ENCODE measurements at places on chromosomes 7 and 10. TPM values are rescaled to one million over a fixed set of nuclear protein-coding genes. Genes with fewer than 3 reads are reported as not detected.

DNA sequence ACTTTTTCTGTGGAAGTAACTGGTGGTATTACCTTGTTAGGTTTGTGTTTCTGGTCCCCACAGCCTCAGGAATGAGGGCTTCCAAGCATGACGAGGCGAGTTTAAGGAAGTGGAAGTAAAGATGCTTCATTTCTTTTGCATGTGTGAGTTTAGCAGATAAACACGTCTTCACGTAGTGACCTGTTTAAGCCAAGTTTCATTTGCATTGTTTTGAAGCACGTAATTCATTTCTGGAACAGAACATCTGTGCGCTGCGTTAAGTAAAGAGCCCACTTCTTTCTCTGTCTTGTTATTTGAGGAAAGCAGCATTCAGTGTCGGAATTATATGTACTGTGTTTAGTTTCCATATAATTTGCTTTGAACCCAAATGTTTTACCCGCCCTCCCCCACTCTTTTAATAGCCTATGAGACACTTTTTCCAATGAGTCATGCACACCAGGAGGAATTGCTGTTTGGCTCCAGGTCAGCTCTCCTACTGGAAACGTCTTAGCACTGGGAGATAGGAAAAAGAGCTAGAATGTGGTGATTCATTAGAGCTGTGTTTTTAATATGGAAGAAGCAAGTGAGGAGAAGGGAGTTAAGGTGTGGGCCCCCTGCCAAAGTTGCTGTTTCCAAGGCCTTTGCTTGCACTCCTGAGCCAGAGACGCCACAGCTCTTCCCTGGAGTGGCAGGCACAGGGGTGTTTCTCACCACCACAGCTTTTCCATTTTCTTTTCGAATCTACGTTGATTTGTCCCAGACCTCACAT lies 36.7 kb downstream of the BTBD16 start:
- peak; percentile 34 for DNase-seq
- peak overlapping the region; percentile 81 for H3K27ac ChIP-seq
- H3K4me1 ChIP-seq: peaks cover 29% of the 10 kb centered on the region
- peaks cover 7% of the 10 kb centered on the region for H3K36me3 ChIP-seq

CYP3A4 gene
- polyA plus RNA-seq: not detected

- H3K27me3 ChIP-seq: no peaks in the 10 kb centered on the region
- no peak overlapping the region for H3K4me3 ChIP-seq
- H3K4me1 ChIP-seq: peaks cover 24% of the 10 kb centered on the region
- no peak for DNase-seq
- no peaks in the 10 kb centered on the region for H3K36me3 ChIP-seq
These were observed 128.9 kb downstream of the NRCAM start for GRCh38 chr7:108327353-108327752.

GDF2 gene
- not detected for polyA plus RNA-seq

GRCh38 chr7:94769724-94770123 lies 113.8 kb upstream of the SGCE start:
- no peaks in the 10 kb centered on the region for H3K4me1 ChIP-seq
- H3K4me3 ChIP-seq: no peak overlapping the region
- peaks cover 5% of the 10 kb centered on the region for H3K27me3 ChIP-seq
- DNase-seq: no peak
- H3K36me3 ChIP-seq: no peaks in the 10 kb centered on the region

GRCh38 chr7:106731187-106731586 lies 70.2 kb upstream of the CCDC71L start:
- H3K4me1 ChIP-seq: peaks cover 34% of the 10 kb centered on the region
- H3K36me3 ChIP-seq: no peaks in the 10 kb centered on the region
- no peaks in the 10 kb centered on the region for H3K27me3 ChIP-seq
- H3K4me3 ChIP-seq: peak overlapping the region; percentile 66
- peak; percentile 62 for DNase-seq

DNA sequence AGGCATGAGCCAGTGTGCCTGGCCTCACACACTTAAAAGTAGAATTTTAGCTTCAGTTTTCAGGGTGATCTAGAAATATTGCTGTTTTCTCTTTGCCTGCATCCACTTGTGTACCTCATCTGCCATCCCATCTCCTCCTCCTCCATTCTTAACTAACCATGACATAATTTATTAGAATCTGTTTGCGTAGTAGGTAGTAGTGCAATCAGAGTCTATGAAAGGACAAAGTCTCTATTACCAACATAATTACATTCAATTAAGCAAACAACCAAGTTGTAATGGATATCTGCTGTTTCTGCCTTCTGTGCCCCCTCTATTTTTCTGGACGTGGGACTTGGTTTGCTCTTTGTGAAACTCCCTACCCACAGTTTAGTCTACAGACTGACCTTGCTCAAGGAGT lies 72.9 kb downstream of the CDK14 start:
- H3K27me3 ChIP-seq: no peaks in the 10 kb centered on the region
- peak overlapping the region; percentile 46 for H3K27ac ChIP-seq
- no peak for DNase-seq
- H3K4me3 ChIP-seq: no peak overlapping the region

DNA sequence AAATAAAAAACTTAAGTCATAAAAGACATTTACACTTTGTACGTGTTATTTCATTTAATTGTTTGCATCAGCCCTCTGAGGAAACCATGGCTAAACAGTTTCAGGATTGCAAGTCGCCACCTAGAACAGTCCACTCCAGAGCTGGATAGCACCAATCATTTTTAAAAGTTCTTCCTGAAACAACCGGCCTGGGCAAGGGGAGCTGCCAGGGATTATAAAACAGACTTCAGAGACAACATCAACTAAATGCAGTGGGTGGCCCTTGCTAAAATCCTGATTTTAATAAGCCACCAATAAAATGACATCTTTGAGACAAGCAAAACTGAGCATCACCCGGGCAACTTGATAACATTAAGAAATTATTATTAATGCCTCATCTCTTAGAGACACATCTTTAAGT lies 13.5 kb downstream of the DLG5 start:
- H3K4me1 ChIP-seq: peaks cover 4% of the 10 kb centered on the region
- no peaks in the 10 kb centered on the region for H3K36me3 ChIP-seq
- H3K27me3 ChIP-seq: peaks cover 26% of the 10 kb centered on the region
- no peak for DNase-seq
- H3K4me3 ChIP-seq: no peak overlapping the region
- H3K27ac ChIP-seq: no peak overlapping the region

- no peak overlapping the region for H3K27ac ChIP-seq
- no peaks in the 10 kb centered on the region for H3K36me3 ChIP-seq
These were observed 663.1 kb upstream of the GHITM start for GRCh38 chr10:83476211-83476610.

GPR37 gene
- not detected for polyA plus RNA-seq

DNA sequence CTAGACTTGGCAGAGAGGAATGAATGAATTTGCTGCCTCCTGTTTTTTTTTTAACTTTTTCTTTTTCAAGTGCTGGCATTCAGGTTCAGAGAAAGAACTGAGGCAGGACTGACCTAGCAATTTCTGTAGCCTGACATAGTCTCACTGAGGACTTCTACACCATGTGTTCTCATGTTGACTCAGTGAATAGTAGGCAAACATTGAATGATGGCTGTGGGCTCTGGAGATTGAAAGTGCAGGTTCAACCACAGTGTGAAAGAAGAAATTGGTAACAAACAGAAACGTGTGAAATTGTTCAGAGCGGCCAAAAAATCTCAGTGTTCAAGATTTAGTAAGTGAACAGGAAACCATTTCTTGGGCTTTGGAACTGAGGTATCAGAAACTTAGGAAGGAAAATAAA lies 322.4 kb upstream of the GHITM start:
- no peak overlapping the region for H3K27ac ChIP-seq
- no peaks in the 10 kb centered on the region for H3K4me1 ChIP-seq
- H3K4me3 ChIP-seq: no peak overlapping the region
- no peak for DNase-seq
- H3K27me3 ChIP-seq: no peaks in the 10 kb centered on the region
- no peaks in the 10 kb centered on the region for H3K36me3 ChIP-seq

DNA sequence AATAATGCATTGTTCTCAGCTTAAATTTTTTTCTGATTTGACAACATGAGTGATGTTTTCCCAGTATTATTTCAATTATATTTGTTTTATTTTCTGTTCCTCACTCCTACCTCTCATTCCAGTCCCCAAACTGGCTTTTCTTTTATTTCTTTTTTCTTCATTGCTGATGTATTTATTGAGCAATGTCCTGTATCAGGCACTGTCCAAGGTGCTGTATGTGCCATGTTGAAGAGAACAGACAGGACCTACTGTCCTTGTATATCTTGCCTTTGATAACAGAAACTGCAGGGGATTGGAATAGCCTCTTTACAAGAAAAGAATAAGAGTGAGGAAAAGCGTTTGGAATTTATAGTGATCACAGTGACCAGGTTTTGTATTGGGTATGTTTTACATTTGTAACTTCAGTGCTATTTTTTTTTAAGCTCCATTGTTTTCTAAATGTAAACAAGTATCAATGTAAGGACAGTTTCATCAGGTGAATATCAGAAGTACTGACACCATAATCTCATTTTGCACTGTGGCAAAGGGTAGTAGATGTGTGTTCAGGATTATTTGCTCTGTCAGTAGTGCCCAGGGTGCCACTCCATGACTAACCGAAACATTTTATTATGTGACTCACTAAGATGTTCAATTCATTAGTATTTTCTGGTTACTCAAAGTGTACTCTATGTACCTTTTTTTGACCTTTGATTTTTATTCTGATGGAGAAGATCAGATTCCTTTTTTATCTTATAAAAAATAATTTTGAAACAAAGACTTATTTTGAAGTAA lies 15.6 kb upstream of the CLDN12 start:
- no peaks in the 10 kb centered on the region for H3K27me3 ChIP-seq
- no peaks in the 10 kb centered on the region for H3K4me1 ChIP-seq
- DNase-seq: no peak
- H3K27ac ChIP-seq: no peak overlapping the region
- H3K4me3 ChIP-seq: no peak overlapping the region

DNA sequence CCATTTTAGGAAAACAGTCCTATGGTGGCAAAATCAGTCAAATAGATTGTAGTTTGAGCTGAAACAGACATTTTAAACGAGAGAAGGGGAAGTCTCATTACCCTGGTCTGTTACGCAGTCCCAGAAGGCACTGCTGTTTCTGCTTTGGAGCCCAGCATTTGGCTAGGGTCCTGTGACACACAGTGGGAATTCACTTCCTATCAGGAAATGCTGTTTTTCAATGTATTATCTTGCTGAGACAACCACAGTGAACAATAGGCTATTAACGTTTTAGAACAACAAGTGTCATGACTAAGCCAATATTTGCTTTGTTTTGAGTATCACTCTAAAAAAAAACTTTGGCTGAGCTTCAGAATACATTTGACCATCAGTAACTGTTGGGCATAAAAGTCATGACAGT lies 74.1 kb downstream of the ADD3 start:
- DNase-seq: no peak
- H3K4me3 ChIP-seq: peak overlapping the region; percentile 35
- H3K27me3 ChIP-seq: no peaks in the 10 kb centered on the region
- peak overlapping the region; percentile 46 for H3K27ac ChIP-seq
- peaks cover 78% of the 10 kb centered on the region for H3K4me1 ChIP-seq

- no peaks in the 10 kb centered on the region for H3K4me1 ChIP-seq
- H3K27ac ChIP-seq: no peak overlapping the region
- H3K27me3 ChIP-seq: no peaks in the 10 kb centered on the region
- no peaks in the 10 kb centered on the region for H3K36me3 ChIP-seq
- H3K4me3 ChIP-seq: no peak overlapping the region
These were observed 216.3 kb downstream of the CHRM2 start for GRCh38 chr7:137084607-137085380.

- H3K4me1 ChIP-seq: no peaks in the 10 kb centered on the region
- DNase-seq: no peak
- H3K27me3 ChIP-seq: no peaks in the 10 kb centered on the region
- H3K36me3 ChIP-seq: no peaks in the 10 kb centered on the region
- no peak overlapping the region for H3K27ac ChIP-seq
- no peak overlapping the region for H3K4me3 ChIP-seq
These were observed 745.1 kb downstream of the CNTNAP2 start for GRCh38 chr7:146861701-146862100.

DNA sequence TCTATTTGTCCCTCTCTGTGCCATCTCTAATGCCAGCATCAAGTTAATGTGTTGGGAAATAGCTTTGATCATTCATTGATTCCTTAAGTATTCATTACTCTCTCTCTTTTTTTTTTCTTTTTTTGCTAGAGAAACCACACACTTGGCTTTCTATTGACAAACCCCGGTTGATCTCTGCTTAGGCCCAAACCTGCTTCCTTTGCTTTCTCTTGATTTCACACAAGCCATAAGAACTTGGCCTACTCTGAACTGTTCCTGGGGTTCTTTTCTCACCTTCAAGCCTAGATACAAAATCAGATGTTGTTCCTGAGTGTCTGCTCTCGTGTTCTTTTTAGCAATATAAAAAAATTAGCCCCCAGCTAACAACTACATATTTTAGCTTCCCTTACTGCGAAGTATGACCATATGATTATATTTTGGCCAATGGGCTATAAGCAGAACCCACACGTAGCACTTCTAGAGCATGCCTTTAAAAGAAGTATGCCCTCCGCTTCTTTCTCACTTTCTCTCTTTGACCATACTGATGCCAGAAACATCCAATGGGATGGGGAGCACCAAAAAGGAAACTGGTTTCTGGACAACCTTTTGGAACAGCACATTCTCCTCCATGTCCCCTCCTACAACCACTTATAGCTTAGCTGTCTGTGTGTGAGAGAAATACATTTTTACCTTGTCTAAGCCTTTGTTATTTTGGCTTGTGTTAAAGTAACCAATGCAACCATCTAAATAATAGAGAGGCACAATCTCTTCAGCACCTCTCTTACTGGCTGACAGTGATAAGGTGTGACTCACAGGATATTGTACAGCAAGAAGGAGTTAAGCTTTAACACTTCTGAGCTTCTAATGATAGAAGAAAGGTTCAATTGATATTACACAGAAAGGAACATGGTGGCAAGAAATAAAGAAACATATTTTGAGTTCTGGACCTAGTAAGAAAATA lies 96.6 kb upstream of the LRRN3 start:
- no peaks in the 10 kb centered on the region for H3K4me1 ChIP-seq
- no peaks in the 10 kb centered on the region for H3K36me3 ChIP-seq
- H3K4me3 ChIP-seq: no peak overlapping the region
- no peak for DNase-seq
- H3K27ac ChIP-seq: no peak overlapping the region
- no peaks in the 10 kb centered on the region for H3K27me3 ChIP-seq

DNA sequence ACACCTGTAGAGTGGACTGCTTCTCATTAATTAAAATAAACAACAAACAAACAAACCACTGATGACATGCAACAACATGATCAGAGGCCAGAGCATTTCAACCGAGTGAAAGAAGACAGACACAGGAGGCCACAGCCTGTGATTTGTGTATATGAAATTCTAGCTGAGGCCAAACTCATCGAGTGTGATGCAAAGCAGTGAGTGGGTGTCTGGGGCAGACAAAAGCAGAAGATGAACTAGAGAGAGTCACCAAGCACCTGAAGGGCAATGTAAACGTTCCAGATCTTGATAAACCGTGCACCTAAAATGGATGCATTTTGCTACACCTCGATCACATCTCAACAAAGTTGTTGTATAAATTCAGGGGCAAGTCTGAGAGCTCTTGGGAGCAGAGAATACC lies 108.4 kb downstream of the KLF6 start:
- no peak overlapping the region for H3K4me3 ChIP-seq
- H3K27me3 ChIP-seq: peaks cover 7% of the 10 kb centered on the region
- no peak for DNase-seq
- H3K4me1 ChIP-seq: peaks cover 5% of the 10 kb centered on the region
- H3K27ac ChIP-seq: no peak overlapping the region

GRCh38 chr7:129765352-129765751 lies 153.8 kb downstream of the NRF1 start:
- H3K4me3 ChIP-seq: no peak overlapping the region
- no peaks in the 10 kb centered on the region for H3K4me1 ChIP-seq
- DNase-seq: no peak
- H3K27me3 ChIP-seq: peaks cover 12% of the 10 kb centered on the region
- H3K27ac ChIP-seq: no peak overlapping the region

CPA2 gene
- polyA plus RNA-seq: not detected

- H3K27ac ChIP-seq: peak overlapping the region; percentile 34
- no peaks in the 10 kb centered on the region for H3K27me3 ChIP-seq
- DNase-seq: no peak
- H3K36me3 ChIP-seq: peaks cover 9% of the 10 kb centered on the region
- H3K4me3 ChIP-seq: no peak overlapping the region
These were observed 16.5 kb downstream of the KDM7A start for GRCh38 chr7:140160308-140160707.
